ENCODE measurements at places on chromosomes 11 and 22.

GRCh38 chr22:45522462-45522861 lies 19.8 kb downstream of the FBLN1 start:
- DNase-seq, result no peak

DNA sequence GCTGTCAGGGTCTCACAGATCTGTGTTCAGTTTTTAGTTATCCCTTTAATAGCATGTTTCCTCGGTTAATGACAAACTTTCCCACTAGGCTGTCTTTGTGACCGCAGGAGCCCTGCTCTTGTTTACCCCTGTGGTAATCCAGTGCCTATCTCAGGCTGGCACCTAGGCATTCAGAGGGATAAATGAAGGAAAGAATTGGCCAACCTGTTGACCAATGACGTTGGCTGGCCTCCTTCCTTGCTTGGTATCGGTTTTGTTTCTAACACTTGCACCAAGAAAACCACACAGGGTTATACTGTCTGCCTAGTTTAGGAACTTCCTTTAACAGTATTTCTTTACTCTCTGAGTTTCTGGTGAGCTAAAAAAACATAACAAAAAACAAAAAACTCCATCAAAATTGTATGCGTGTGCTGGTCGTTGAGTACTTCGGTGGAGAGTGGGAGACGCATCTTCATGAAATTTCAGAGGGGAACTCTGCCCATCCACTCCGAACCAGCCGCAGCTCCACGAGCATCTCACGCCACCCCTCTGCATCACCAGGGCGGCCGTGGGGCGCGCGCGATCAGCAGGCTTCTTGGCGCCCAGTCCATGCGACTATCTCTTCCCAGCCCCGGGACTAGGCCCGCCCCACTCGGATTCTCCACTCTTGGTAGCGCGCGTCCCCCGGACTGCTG lies 563 bp upstream of the ENDOD1 start:
- DNase-seq, result peak; percentile 9

DNA sequence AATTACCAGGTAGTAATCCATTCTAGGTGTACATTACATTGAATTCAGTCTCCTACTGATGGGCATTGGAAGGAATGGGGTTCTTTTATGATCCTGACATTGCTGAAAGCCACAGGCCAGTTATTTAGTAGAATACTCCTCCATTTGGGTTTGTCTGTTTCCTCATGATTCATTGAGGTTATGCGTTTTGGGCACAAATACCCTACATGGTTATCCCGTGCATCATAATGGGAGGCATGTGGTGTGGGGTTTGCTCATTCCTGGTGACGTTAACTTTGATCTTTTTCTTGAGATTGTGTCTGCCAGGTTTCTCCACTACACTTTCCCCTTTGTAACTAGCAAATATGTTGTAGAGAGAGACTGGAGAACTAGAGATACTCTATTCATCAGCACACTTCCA lies 5.5 kb downstream of the FOLR3 start:
- no peak for DNase-seq

DNA sequence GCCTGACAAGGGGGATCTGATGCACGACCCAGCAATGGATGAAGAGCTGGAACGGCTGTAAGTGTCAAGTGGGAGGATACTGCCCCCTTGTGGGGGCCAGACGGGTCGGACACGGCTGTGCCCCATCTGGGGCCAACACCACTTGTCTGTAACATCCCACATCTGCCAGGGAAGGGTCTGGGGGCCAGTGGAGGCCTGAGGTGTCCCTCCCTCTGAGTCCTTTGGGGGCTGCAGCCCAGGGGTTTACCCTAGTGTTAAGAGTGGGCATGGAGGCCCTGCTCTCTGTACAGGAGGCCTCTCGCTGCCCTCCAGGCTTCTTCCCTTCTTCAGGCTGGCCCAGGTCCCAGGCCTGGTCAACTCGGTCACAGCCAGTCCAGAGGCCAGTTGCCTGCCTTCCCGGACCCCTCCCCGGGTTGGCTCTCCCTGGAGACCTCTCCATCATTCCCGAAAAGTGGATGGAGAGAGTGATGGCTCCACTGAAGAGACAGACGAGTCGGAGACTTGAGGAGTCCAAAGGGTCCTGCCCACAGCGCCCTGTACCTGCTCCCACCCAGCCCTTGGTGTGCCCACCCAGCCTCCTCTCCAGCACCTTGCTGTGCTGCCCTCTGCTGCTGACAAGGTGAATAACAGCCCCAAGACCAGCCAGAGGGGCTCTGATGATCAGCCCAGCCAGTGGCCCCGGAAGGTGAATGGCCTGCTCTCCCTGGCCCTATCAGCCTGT lies 15.4 kb downstream of the ARFGAP2 start:
- DNase-seq, result no peak

All from SIG-M5 (cell line).